ENCODE measurements at places on chromosomes 7 and 10. TPM values are rescaled to one million over a fixed set of nuclear protein-coding genes. Genes with fewer than 3 reads are reported as not detected.

SDK1 gene
- 2.4 TPM for polyA plus RNA-seq

COL1A2 gene
- not detected for polyA plus RNA-seq

NOS3 gene
- polyA plus RNA-seq = 7.5 TPM

MRPS16 gene
- polyA plus RNA-seq = 70.8 TPM

MALRD1 gene
- 5.7 TPM for polyA plus RNA-seq

RPEL1 gene
- 0.07 TPM for polyA plus RNA-seq

FOXI2 gene
- not detected for polyA plus RNA-seq

PLEKHS1 gene
- not detected for polyA plus RNA-seq

DLX6 gene
- 2.4 TPM for polyA plus RNA-seq

RSPH10B2 gene
- polyA plus RNA-seq = not detected

PFKP gene
- 1.9 TPM for polyA plus RNA-seq

PRSS37 gene
- polyA plus RNA-seq = not detected

ELFN1 gene
- 0.13 TPM for polyA plus RNA-seq

LAMTOR4 gene
- 118 TPM for polyA plus RNA-seq

AGFG2 gene
- 125 TPM for polyA plus RNA-seq

SERPINE1 gene
- 1,576 TPM for polyA plus RNA-seq

SEMA4G gene
- polyA plus RNA-seq = 236 TPM

FXYD4 gene
- not detected for polyA plus RNA-seq

PILRB gene
- polyA plus RNA-seq = 33.8 TPM

CYCS gene
- 26.5 TPM for polyA plus RNA-seq

HGF gene
- polyA plus RNA-seq = not detected

SKAP2 gene
- polyA plus RNA-seq = 2.8 TPM

A1CF gene
- 56.1 TPM for polyA plus RNA-seq

CHN2 gene
- 30.5 TPM for polyA plus RNA-seq

NODAL gene
- polyA plus RNA-seq = not detected

CACNB2 gene
- not detected for polyA plus RNA-seq

PRR15 gene
- polyA plus RNA-seq = 3.2 TPM

ABCF2 gene
- 18.5 TPM for polyA plus RNA-seq

LRRC4 gene
- polyA plus RNA-seq = not detected

FBXL13 gene
- 0.24 TPM for polyA plus RNA-seq

AS3MT gene
- polyA plus RNA-seq = 8.7 TPM

TET1 gene
- 4.7 TPM for polyA plus RNA-seq

FEZF1 gene
- not detected for polyA plus RNA-seq

IRF5 gene
- 2.4 TPM for polyA plus RNA-seq

TRPV6 gene
- polyA plus RNA-seq = not detected

EPO gene
- 26.2 TPM for polyA plus RNA-seq

TMEM139 gene
- 13.8 TPM for polyA plus RNA-seq

LGI1 gene
- polyA plus RNA-seq = not detected

CUL1 gene
- polyA plus RNA-seq = 27.6 TPM

MMD2 gene
- not detected for polyA plus RNA-seq

NRCAM gene
- 0.31 TPM for polyA plus RNA-seq

GRM8 gene
- not detected for polyA plus RNA-seq

HOXA4 gene
- polyA plus RNA-seq = 4.3 TPM

ASIC3 gene
- polyA plus RNA-seq = 0.50 TPM

ERVW-1 gene
- not detected for polyA plus RNA-seq

ZNF735 gene
- not detected for polyA plus RNA-seq

SUGCT gene
- polyA plus RNA-seq = 10.1 TPM

GATA3 gene
- not detected for polyA plus RNA-seq

All from HepG2 (cell line).